Ureter (tissue), 1 donor: ENCODE measurements at places on chromosomes 5 and 9. TPM values are rescaled to one million over a fixed set of nuclear protein-coding genes. Genes with fewer than 3 reads are reported as not detected.

- no peak for DNase-seq
Measured at GRCh38 chr5:55480781-55481180, 54.0 kb downstream of the PLPP1 start.

- no peak for DNase-seq
Measured at GRCh38 chr9:97717866-97718265, 20.7 kb upstream of the XPA start.

- no peak for DNase-seq
Measured at GRCh38 chr5:78005021-78005785, 229.1 kb upstream of the TBCA start.

GRCh38 chr5:151123897-151124751 lies 33.5 kb downstream of the ANXA6 start:
- DNase-seq = peak; percentile 75

DNA sequence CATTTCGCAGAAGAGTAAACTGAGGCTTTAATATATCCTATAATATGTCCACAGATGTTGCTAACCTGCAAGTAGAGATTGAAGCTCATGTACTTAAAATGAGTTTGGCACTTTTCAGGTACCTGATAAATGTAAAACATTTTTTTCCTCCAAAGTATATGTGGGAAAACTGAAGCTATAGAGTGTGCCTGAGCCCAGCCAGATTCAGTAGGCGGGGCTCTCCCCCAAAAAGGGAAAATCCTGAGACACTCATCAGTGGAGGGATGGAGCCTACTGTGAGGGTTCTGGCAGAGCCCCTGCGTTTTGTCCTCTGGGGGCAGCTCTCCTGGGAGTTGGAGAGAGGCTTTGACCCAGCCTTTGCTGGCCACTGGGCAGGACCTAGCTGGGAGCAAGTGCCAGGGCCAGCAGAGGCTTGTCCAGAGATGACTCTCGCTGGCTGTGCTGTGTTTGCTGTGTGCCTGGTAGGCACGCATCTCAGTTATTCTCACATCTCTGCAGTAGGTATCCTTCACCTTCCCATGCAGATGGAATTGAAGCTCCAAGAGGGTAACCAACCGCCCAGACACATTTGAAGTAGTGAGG lies 81.1 kb upstream of the SPRY4 start:
- no peak for DNase-seq

- DNase-seq = no peak
Measured at GRCh38 chr5:132184588-132184987, 43.1 kb downstream of the P4HA2 start.

GRCh38 chr5:170297589-170298462 lies at the start of gene LCP2:
LCP2 (minus strand) TSS chr5:170297777; CDS start chr5:170297611, 166 bp downstream.
- no peak for DNase-seq

- DNase-seq = no peak
Measured at GRCh38 chr5:124957063-124957462, 210.6 kb upstream of the ZNF608 start.

DNA sequence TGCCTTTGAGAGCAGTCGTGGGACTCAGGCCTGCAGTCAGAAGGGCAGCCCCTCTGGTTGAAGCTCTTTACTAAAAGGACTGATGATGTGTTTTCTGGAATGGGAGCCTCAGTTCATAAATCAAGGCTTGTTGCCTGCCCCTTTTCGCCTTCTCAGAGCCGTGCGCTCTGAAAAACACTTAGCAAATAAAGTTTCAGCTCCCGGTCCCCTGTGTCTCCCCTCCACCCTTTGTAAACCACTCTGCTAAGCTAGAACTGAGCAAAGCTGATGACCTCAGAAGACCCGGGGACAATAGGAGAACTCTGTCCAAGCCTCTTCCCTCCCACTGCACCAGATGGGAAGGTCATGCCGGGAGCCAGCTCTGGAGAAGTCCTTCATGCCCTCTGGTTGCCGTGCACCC lies 39.3 kb upstream of the ADRA1B start:
- DNase-seq = no peak

DNA sequence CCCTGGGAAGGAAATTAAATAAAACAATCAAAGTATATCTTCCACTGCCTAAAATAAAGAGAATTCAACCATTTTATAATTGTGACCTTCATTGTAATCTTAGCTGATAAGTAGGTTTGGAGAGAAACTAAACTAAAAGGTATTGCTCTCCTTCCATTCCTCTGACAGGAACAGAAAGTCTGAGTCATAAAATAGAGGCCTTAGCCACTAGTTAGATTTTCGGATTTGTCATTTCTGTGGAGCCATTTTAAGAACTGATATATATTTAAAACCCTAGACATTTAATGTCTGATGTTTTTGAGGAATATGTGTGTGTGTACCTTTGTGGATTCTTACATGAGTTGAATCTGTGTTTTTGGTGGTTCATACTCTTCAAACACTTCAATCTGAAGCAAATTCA lies 11.8 kb upstream of the TMC1 start:
- DNase-seq = no peak

DNA sequence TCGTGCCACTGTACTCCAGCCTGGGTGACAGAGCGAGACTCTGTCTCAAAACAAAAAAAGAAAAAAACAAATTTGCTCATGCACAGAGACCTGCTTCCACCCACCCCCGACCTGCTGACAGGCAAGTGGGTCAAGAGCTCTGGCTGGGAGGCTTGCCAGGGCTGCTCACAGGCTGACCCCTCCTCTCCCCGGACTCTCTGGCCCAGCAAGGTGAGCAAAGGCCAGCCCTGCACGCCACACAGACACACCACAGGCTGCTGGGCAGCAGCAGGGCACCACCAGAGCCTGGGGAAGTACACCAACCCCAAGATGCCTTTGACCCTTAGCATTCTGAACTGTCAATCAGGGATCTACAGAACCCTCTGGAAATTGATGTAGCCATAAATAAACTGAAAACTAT lies 29.2 kb downstream of the NSUN2 start:
- no peak for DNase-seq

GRCh38 chr5:116229131-116229689 lies 144.4 kb downstream of the COMMD10 start:
- DNase-seq = no peak

DNA sequence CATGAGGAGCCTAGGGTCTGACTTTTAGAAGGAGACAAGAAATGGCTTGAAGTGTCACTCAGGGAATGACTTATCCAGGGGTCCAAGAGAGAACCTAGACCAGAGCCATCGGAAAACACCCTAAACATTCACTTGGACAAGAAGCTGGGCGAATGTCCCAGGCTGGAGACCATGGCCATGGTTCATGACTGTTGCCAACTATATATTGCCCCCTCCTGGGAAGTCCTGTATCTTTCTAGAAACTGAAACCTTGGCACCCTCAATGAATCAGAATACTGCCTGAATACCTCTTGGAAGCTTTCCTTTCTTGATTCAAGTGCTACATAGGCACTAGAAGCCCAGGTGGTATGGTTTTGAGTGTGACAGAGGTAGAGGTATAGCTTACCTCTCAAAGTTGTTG lies 29.9 kb downstream of the TRMO start:
- no peak for DNase-seq

DNA sequence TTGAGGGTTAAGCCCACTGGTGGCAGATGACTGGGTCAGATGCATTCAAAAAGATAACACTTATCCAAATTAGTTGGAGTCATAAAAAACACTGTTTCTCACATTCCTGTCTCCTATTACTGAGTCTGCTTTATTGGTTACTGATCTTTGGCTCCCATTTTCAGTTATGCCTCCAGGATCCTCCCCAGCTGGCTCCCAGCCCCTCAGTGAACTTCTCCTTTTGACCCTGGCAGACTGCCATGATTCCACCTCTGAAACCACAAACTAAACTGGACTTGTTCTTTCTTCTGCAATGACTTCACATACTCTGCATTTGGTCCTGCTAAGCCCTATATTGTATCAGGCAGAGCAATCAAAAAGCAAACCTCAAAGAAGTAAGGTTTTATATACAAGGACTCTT lies 860.8 kb upstream of the DMAC1 start:
- DNase-seq = peak; percentile 66

DNA sequence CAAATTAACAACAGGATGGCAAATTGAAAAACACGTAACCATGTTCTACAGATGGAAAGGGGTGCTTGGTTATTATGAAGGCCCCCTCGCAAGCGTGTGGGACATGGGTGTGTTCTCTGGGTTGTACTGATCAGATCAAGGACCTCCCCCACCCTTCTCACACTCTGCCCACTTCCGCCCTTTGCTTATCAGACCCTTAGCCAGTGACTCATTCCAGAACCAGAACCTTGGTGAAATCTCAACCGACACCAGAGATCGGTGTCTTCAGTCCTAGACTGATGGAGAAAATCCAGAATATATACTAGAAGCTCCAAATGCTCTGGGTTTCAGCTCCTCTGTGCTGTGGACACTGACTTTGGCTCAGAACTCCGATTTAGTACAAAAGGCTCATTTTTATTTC lies 64.9 kb downstream of the PTTG1 start:
- DNase-seq = no peak

DNA sequence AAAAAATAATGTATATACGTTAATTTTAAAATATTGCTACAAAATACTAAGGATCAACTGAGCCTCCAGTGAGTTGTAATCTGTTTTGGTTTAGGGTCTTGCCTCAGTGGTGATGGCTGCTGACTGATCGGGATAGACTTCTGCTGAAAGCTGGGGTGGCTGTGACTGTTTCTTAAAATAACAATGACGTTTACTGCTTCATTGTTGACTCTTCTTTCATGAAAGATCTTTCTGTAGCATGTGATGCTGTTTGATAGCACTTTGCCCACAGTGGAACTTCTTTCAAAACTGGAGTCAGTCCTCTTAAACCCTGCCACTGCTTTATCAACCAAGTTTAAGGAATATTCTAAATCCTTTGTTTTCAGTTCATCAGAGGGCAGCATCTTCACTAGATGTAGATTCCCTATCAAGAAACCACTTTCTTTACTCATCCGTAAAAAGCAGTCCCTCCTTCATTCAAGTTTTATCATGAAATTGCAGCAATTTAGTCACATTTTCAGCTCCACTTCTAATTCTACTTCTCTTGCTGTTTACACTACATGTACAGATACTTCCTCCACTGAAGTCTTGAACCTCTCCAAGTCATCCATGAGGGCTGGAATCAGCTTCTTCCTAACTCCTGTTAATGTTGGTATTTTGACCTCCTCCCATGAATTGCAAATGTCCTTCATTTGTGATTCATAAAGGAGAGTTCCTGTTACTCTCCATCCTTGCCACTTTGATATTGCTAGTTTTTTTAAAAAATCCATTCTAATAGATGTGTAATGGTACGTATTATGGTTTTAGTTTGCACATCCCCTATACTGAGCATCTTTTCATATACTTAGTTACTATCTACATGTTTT lies 41.5 kb upstream of the PTPDC1 start:
- DNase-seq = no peak

- DNase-seq = no peak
Measured at GRCh38 chr5:62982348-62982747, 403.7 kb downstream of the LRRC70 start.

DNA sequence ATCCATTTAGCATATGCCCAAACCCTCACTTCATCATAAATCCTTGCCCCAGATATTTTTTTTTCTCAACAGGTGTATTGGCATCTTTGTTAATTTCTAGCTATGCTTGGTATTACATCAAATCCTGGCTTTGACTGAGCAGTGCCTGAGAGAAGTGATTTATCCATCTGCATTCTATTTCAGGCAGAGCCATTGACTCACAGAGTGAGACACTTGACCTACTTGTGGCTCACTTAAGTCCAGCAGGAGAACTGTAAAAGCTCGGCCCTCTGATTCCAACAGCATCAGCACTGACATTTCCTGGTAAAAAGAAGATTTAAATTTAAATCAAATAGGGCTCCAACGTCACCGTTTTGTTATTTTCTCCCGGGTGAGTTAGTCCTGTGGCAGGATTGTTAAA lies 93.4 kb downstream of the PLK2 start:
- DNase-seq = no peak

Gene SLC27A6
- total RNA-seq = 7.1 TPM

Gene LCN15
- total RNA-seq = not detected

Gene PRR7
- 2.6 TPM for total RNA-seq

Gene ANKRD31
- 1.0 TPM for total RNA-seq

Gene CDH6
- 3.4 TPM for total RNA-seq

Gene MAMDC4
- total RNA-seq = 10.7 TPM

Gene SMIM33
- total RNA-seq = not detected

Gene DIRAS2
- 3.9 TPM for total RNA-seq

Gene INSL6
- not detected for total RNA-seq

Gene MYO10
- total RNA-seq = 19.7 TPM
